ENCODE measurements at places on chromosomes 12 and 14.

DNA sequence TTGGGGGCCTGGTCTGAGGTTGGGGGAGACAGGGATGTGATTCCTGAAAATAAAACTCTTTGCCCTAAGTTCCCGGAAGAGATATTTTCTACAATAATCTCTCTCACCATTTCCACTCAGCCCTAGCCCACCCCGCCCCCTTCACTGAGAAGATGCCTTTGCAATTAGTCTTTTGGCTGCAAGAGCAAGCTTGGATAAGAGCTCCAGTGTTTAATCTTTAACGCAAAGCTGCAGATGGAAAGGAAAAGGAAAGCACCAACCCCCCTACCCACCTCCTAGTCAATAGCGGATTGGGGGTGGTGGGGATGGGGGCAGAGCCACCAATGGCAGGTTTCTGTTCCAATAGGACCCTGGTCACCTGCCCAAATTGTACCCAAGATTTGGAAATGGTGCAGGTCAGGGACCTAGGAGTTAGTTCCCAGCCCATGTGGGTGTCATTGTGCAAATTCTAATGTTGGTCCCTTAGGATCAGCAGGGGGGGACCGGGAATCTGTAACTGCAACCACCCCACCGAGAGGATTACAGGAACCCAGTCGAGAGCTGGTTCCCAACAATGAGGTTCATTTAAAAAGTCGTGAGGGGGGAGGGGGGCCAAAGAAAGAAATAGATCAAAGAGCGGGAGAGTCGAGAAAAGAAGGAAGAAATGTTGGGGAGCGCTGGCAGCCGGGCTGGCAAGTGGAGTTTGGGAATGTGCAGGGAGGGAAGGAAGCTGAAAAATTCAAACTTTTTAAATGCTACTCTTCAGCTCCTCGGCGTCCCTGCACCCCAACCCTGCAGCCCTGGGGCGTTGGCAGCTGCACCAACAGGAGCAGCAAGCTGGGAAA is 1.6 kb downstream of the ZFP36L1 start:
- peaks cover 57% of the 10 kb centered on the region for H3K4me1 ChIP-seq
- DNase-seq: no peak
- peak overlapping the region; percentile 94 for H3K4me3 ChIP-seq

DNA sequence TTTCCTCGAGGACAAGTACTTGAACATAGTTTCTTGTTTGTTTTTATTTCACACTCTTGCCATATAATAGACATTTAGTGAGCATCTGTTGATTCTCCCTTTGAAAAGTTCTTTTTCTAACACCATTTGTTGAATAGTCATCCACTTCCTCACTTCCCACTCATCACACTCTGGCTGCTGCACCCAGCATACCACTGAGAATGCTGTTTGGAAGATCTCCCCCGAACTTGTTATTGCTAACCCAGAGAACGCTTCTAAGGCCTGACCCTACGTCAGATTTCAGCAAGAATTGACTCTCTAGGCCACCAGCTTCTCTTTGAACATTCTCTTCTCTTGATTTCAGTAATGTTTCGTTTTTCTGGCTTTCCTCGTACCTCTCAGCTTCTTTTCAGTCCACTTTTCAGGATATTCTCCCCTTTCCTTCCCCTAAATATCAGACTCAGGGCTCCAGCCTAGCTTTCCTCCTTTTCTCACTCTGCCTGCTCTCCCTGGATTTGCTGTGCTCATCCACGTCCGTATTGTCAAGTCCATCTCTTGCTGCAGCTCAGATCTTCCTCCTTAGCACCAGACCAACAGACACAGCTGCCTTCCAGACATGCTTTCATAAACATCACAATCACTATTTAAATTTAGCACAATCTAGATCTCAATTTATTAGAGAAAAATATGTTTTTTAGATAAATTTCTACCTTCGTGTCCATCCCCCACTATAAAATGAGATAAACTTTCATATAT is 94.0 kb upstream of the SLC38A4 start:
- no peaks in the 10 kb centered on the region for H3K4me1 ChIP-seq
- peaks cover 17% of the 10 kb centered on the region for H3K27me3 ChIP-seq
- H3K4me3 ChIP-seq: no peak overlapping the region
- H3K27ac ChIP-seq: no peak overlapping the region
- no peak for DNase-seq
- no peaks in the 10 kb centered on the region for H3K36me3 ChIP-seq

GRCh38 chr14:97446087-97446486 is 648.9 kb downstream of the VRK1 start:
- H3K4me1 ChIP-seq: peaks cover 8% of the 10 kb centered on the region
- H3K36me3 ChIP-seq: no peaks in the 10 kb centered on the region
- H3K27ac ChIP-seq: no peak overlapping the region
- no peak for DNase-seq
- no peak overlapping the region for H3K4me3 ChIP-seq

GRCh38 chr14:64800000-64800399 is 79.7 kb downstream of the SPTB start:
- peaks cover 7% of the 10 kb centered on the region for H3K27me3 ChIP-seq
- H3K27ac ChIP-seq: no peak overlapping the region
- no peaks in the 10 kb centered on the region for H3K36me3 ChIP-seq
- no peaks in the 10 kb centered on the region for H3K4me1 ChIP-seq
- no peak for DNase-seq
- no peak overlapping the region for H3K4me3 ChIP-seq

DNA sequence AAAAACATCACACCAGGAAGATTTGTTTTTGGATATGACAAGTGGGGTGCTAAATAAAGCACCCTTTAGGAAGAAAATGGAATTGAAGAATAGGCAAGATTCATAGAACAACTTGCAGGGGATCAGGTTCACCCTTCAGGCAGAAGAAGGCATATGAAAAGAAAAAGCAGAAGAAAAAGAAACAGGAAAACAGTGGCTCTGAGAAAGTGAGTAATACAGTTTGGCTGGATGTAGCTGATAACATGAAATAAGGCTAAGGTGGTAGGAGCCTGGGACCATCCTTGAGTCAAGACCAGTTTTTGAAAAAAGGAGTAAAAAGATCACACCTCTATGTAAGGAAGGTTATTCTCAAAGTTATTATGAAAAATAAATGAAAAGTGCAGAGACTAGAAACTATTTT is 42.4 kb downstream of the TRIP11 start:
- H3K27ac ChIP-seq: peak overlapping the region; percentile 61
- H3K4me3 ChIP-seq: peak overlapping the region; percentile 33
- H3K36me3 ChIP-seq: peaks cover 19% of the 10 kb centered on the region

DNA sequence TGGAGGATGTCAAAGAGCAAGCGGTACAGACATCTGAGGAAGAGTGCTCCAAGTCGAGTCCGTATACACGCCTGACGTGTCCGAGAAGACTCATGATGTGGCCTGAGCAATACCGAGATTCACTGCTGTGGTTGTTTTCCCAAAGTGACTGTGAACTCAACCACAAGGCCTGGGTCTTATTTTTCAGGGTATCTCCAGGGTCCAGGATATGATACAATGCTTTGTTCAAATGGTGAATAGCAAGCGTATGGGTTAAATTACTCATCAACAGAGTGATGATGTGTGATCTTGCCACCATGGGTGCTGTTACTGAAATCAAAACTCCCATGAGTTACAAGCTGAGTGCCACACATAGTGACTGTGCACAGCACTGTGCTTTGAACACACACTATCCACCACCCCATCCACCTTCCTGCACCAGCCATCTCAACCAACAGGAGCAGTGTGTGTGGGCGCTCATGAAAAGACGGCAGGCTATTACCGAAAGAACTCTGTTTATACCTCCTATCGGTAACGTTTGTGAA is 109.6 kb downstream of the BCAT1 start:
- no peaks in the 10 kb centered on the region for H3K36me3 ChIP-seq
- peaks cover 42% of the 10 kb centered on the region for H3K4me1 ChIP-seq

GRCh38 chr12:111158992-111159391 is 209.9 kb downstream of the PHETA1 start:
- DNase-seq: no peak
- H3K4me3 ChIP-seq: no peak overlapping the region
- peaks cover 14% of the 10 kb centered on the region for H3K27me3 ChIP-seq
- no peak overlapping the region for H3K27ac ChIP-seq
- no peaks in the 10 kb centered on the region for H3K4me1 ChIP-seq
- no peaks in the 10 kb centered on the region for H3K36me3 ChIP-seq

DNA sequence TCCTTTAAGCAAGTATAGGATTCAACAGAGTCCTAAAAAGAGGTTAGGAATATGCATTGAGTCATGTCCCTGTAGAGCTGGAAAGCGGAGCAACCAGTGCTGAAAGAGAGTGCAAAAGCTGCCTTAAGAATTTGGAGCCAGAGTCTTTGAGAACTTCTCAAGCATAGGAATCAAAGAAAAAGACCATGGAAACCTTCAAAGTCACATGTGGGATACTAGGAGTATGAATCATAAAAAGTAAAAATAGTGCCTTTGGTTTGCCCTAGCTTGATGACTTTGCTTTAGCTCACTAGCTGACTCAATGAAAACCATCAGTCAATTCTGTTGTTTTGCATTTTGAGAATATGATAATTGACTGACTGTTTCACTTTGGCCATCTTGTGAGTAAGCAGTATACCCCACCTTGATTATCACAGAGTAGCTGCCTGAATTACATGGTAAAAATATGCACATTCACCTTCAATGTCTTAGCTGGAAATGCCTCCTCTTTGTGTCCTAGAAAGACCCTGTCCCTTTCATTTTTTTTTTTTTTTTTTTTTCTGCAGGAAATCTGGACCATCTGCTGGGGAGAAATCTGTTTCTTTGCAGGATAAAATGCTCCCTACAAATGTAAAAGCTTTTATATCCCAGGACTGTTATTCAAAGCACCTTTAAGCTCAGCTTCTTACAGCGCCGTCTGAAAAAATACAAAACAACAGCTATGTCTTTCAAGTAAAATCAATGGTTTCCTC is 248.6 kb upstream of the KRR1 start:
- H3K27me3 ChIP-seq: no peaks in the 10 kb centered on the region
- H3K27ac ChIP-seq: peak overlapping the region; percentile 22
- H3K4me1 ChIP-seq: peaks cover 9% of the 10 kb centered on the region
- no peak overlapping the region for H3K4me3 ChIP-seq
- DNase-seq: no peak
- no peaks in the 10 kb centered on the region for H3K36me3 ChIP-seq
